Heart right ventricle (tissue), 16 donors: ENCODE measurements at places on chromosomes 7 and 10.

DNA sequence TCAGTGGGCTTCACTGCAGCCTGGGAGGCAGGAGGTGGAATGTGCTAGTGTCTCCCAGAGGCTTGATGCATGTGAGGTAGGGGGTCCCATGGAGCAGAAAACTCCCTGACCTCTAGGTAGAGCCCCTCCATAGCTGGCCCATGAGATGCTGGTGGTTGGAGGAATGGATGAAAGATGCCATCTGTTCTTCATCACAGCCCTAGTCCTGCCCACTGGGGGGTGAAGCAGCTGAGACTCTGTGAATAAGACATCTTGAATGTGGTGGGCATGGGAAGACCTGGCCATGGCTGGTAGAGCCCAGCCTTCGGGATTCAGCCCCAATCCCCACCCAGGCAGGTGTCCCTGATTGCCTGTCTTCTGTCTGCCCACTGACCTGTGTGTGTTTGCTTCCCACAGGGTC lies 92.5 kb downstream of the COL13A1 start:
- DNase-seq, result no peak

DNA sequence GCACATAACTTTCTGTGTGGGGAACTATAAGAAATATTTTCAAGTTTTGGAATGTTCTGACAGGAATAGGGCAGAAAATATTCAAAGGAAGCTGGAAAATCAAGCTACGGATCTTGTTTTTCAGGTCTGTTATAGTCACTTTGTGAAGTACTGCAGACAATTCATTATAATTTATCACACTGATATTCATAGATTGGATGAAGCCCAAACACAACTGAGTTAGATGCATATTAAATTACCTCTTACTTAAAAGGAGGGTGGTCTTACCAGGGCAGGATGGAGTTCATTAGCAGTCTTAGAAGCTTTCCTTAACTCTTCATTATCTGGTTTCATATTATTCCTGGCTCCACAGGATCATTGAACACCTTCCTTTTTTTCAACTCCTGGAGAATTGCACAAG lies 242.3 kb downstream of the DYNC1I1 start:
- DNase-seq, result no peak

DNA sequence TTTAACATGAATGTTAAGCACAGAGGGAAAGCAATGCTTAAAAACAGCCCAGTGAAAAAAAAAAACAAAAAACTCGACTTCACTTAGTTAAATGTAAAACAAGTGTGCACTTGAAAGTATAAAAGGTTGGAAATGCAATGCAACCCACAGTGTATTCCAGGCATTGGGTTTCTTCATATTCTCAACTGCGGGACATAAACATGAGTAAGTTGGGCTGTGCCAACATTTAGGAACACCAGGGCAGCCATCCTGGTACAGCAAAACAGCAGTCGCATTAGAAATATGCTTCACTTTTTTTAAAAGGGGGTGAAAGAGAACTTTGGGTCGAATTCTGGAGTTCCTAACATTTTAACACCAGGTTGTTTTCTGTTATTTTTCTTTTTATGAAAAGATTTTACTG lies 937 bp downstream of the STEAP1 start:
- DNase-seq, result no peak

- DNase-seq, result no peak
These were observed 634.7 kb downstream of the KCNMA1 start for GRCh38 chr10:77002872-77003271.

- no peak for DNase-seq
These were observed 12.5 kb upstream of the TSPAN15 start for GRCh38 chr10:69438536-69439349.
